ENCODE measurements at places on chromosomes 16 and 17. TPM values are rescaled to one million over a fixed set of nuclear protein-coding genes. Genes with fewer than 3 reads are reported as not detected.

Gene GJD3
- 0.82 TPM for total RNA-seq

Gene SRCIN1
- 1.0 TPM for total RNA-seq

Gene MKS1
- total RNA-seq = 11.5 TPM

- DNase-seq = no peak
Observed at GRCh38 chr16:52470585-52470984, 76.4 kb downstream of the TOX3 start.

Gene PRSS8
- 17.6 TPM for total RNA-seq

DNA sequence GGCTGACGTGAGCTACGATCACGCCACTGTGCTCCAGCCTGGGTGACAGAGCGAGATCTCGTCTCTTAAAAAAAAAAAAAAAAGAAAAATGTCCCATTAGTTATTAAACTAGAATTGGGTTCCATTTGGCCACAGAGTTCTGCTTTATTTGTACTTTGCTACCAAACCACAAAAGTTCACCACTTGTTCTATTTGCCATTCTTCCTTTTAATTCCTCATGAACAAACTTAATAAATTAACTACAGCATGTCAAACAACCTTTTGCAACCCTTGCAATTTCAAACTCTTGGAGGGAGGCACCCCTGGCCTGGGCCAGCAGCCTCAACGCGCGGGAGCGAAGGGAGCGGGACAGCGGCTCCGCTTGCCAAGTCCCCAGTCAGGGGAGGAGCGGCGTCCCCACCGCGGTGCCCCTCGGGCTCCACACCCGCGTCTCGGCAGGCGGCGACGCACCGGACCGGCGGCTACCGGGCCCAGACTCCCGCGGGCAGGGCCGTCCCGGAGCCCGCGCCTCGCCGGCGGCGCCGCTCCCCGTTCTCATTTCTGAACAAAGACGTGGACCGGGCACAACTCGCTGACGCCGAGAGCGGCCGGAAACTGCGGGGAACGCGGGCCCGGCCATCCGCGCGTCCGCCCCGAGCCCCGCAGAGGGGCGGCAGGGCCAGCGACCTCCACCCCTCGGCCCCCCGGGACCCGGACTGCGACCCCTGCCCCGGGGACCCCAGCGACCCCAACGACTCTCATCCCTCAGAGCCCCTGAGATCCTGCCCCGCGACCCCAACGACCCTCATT lies 775 bp downstream of the CYTH1 start:
- peak; percentile 58 for DNase-seq

- no peak for DNase-seq
Observed at GRCh38 chr17:7579834-7580603, 581 bp downstream of the CD68 start.

GRCh38 chr17:55434721-55435120 lies 13.1 kb upstream of the MMD start:
- no peak for DNase-seq

DNA sequence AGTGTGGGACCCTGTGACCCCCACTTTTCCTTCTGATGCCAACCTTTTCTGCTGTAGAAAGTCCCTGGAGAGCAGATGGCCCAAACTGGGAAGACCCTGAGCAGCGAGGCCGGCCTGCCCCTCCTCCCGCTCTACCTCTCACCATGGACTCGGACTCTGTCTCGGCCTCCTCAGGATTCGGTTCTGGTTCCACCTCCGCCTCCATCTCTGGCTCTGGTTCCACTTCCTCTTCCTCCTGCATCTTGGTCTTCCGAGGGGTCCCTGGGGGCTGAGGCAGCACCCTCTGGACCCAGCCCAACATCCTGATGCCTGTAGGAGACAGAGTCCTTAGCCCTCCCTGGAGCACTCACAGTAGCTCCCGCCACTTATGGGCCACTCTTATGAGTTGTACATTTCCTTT lies 3.9 kb downstream of the CNGB1 start:
- DNase-seq = no peak

- DNase-seq = no peak
Observed at GRCh38 chr17:48373130-48373830, 56.7 kb downstream of the SKAP1 start.

Data from tongue (tissue), 3 donors.